Activated naive CD8-positive, alpha-beta T cell treated with anti-CD3 and anti-CD28 coated beads, Interleukin-2, amount 10 ng/mL, durations not matched to agents 7 days and 5 days (primary cell): ENCODE measurements at places on chromosomes 3 and 15. TPM values are rescaled to one million over a fixed set of nuclear protein-coding genes. Genes with fewer than 3 reads are reported as not detected.

- DNase-seq: peak; percentile 51
- peak overlapping the region; percentile 99 for H3K27ac ChIP-seq
- peak overlapping the region; percentile 97 for H3K4me3 ChIP-seq
These were observed 626 bp downstream of the SEC62 start for GRCh38 chr3:169966951-169967915.

DNA sequence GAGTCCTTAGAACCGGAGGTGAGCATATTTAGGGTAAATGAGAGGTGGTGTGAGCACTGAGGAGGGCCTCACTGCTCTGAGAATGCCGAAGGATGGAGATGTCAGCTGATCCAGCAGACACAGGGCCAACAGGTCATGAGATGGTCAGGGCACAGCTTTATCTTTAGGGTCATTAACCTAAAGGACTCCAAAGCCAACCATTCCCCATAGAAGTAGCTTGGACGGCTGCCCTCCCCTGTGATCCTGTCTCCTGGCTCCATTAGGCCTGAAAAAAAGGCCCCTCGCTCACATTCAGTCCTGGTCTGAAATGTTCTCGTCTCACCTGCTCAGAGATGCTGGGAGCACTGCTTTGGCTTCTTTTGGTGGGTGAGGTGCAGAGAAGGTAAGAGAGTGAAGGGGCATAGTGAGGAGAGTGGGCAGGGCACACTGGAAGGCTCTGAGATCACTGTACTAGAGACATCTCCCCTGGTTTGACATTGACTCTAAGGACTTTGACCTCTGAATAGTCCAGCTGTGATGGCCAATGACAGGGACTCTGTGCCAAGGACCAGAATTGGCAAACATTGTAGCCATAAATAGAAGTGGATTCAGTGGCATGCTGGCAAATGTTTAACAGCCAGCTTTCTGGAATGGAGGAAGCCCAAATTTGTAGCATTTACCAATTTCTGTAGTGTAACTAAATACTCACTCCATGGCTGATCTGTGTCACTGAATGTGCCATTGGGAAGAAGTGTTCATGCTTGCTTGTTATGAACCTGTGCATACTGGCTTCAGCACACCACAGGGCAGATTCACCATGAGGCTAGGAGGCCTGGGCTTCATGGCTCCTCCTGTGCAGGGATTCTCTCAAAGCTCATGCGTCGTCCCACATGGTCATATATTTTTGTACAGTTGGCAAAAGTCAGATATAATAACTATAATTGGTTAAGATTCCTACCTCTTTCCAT lies 76.2 kb upstream of the MRPS22 start:
- no peak for DNase-seq
- peaks cover 12% of the 10 kb centered on the region for H3K27me3 ChIP-seq
- no peak overlapping the region for H3K27ac ChIP-seq

- H3K36me3 ChIP-seq: peaks cover 3% of the 10 kb centered on the region
- H3K4me1 ChIP-seq: peaks cover 28% of the 10 kb centered on the region
- peak overlapping the region; percentile 92 for H3K27ac ChIP-seq
- peaks cover 6% of the 10 kb centered on the region for H3K27me3 ChIP-seq
- peak overlapping the region; percentile 85 for H3K4me3 ChIP-seq
- no peak for DNase-seq
These were observed 10.9 kb downstream of the GNB5 start for GRCh38 chr15:52180196-52180835.

DNA sequence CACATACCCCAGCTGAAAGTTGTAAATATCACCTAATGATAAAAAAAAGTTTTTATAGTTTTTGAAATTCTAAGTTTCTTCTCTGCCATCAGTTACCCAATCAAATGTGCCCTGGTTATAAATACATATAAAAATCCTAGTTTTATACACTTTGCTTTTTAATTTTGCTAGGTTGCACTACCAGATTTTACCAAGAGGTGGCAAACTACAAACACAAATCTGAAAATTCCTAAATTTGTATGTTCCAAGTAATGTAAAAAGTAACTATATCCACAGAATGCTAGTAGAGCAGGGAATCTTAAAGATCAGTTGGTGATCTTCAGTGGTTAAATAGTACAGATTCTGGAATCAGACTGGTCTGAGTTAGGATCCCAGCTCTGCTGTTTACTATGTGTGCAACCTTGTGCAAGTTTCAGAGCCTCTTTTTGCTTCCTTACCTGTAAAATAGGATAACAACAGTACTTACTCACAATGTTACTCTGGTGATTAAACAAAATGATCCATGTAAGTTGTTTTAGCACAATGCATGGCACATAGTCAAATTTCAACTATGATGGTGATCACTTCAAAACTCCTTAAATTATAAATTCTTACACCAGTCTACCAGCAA lies 11.0 kb downstream of the TRPM7 start:
- H3K36me3 ChIP-seq: peaks cover 3% of the 10 kb centered on the region
- DNase-seq: no peak
- peaks cover 8% of the 10 kb centered on the region for H3K4me1 ChIP-seq
- no peak overlapping the region for H3K27ac ChIP-seq

- peak overlapping the region; percentile 95 for H3K27ac ChIP-seq
- no peaks in the 10 kb centered on the region for H3K27me3 ChIP-seq
- no peaks in the 10 kb centered on the region for H3K36me3 ChIP-seq
- no peak for DNase-seq
- peak overlapping the region; percentile 71 for H3K4me3 ChIP-seq
These were observed 5.8 kb upstream of the PSTPIP1 start for GRCh38 chr15:76988867-76989780.

The SRGAP3 gene
- total RNA-seq: 4.9 TPM
